ENCODE measurements at places on chromosomes 7 and 10.

DNA sequence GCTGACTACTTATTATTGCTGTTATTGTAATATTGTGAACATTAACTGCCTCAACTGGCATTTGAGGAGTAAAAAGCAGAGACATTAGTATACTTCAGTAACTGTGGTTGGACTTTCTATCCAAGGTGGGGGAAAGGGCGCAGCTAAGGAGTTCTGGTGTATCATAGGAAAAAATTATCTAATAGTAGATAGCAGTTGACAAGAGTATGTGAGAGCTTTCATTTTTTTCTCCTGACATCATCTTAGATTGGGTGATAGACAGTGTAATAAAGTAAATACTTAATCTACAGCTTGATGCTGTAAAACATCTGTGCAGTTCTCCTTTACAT is 68.9 kb downstream of the PHTF2 start:
- no peak for DNase-seq

GRCh38 chr10:133179128-133179520 is 19.1 kb downstream of the KNDC1 start:
- DNase-seq = no peak

DNA sequence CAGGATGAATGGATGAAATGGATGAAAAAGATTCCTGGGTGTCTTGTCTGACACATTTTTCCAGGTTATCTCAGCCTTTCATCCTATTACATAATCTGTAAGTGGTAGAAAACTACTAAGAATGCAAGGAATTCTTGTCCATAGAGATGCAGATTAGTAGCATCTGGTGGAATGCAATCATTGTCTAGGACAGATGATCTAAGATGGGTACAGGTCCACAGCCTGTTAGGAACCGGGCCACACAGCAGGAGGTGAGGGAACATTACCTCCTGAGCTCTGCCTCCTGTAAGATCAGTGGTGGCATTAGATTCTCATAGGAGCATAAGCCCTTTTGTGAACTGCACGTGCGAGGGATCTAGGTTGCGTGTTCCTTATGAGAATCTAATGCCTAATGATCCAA is 225.0 kb downstream of the CALN1 start:
- no peak for DNase-seq

GRCh38 chr7:32658034-32658433 is 162.7 kb downstream of the AVL9 start:
- no peak for DNase-seq

DNA sequence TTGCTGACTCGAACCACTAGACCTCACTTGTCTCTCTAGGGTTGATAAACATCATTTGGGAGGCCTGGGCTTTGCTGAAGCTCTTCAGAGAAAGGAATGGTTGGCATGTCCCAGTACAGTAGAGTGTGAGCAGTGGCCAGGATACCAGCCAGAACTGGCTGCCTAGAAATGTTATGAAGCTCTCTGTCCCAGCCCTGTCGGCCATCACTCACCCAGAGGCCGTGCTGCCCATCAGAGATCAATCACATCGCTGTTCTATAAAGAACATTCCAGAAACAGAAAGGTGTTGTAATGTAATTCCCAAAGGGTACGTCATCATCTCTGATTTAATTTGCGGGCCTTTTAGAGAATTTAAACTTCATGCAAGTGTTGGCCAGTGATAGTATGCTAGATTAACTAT is 111.5 kb downstream of the PRPF18 start:
- no peak for DNase-seq

DNA sequence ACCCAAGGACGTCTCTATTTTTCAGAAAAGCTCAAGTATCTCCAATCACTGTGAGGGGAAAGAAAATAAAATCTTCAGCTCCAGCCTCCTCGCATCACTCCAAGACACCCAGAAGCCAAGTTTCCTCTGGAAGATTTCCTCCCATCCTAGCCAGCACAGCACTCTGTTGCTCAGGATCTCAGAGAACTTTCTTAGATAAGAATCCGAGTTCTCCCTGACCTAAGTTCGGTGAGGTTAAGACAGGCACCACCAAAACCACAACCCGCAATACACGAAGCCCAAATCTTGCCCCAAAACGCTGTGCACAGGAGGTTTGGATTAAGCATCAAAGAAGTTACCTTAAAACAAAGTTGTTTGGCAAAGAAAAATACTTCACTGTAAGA is 4.2 kb downstream of the FAM53B start:
- no peak for DNase-seq

DNA sequence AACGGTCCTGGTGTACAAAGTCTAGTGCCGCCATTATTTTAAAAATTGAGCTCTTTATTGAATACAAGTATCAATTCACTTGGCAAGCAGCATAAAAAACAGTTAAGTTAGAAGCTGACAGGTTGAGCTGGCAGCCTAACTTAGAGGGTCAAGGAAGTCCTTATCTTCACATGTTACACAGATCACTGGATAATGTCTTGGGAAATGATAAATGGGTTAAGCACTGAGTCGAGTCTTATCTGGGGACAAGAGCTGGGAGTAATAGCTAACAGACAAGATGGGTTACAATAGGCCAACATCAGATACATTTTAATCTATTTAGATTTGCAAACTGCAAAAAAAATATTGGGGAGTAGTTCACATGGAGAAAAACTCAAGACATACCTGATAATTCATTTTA is 34.2 kb downstream of the SLC18A2 start:
- DNase-seq = no peak

GRCh38 chr7:148854983-148855382 is 29.1 kb downstream of the EZH2 start:
- peak; percentile 41 for DNase-seq

- DNase-seq = no peak
These were observed 27.8 kb upstream of the RET start for GRCh38 chr10:43049081-43049551.

DNA sequence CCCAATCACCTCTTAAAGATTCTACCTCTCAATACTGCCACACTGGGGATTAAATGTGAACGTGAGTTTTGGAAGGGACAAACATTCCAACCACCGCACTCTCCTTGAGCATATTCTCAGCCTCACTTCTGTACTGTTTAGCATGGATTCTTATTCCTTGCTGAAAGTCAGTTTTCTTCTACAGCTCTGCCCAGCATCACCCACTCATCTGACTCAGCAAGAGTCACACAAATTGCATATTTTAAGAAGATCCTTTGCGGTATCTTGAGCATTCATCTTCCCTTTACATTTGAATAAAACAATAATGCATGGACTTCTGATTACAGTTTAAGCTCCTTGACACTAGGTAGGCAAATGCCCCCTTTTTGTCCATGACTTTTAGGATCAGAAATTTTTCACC is 251.6 kb upstream of the MKLN1 start:
- no peak for DNase-seq

GRCh38 chr10:71264345-71265200 is 52.2 kb downstream of the UNC5B start:
- no peak for DNase-seq

GRCh38 chr10:63456437-63457210 is 9.2 kb downstream of the JMJD1C start:
- DNase-seq = no peak

Data from NCI-H82 (cell line).